Activated T-cell treated with anti-CD3 and anti-CD28 coated beads for 4 hours (primary cell): ENCODE measurements at places on chromosomes 3 and 15.
A peak's percentile ranks its signal among the peaks of the same experiment; 100 is the strongest.

DNA sequence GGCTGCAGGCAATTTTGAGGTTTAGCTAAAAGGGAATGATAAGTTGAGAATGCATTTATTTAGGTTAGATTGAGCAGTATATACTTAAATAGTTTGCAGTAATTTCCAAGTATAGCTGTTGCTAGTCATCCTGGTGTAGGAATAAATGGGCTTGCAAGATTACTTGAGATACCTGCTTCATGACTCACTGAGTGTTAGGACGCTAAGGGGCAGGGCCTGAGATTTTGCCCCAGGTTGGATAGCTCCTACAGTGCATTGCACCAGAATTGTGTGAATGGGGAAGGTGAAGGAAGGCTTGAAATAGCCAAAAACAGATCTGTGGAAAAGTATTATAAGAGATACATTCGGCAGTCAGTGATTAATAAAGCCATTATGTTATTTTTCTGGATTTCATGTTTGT lies 72.8 kb downstream of the KCNH8 start:
- no peak for DNase-seq

DNA sequence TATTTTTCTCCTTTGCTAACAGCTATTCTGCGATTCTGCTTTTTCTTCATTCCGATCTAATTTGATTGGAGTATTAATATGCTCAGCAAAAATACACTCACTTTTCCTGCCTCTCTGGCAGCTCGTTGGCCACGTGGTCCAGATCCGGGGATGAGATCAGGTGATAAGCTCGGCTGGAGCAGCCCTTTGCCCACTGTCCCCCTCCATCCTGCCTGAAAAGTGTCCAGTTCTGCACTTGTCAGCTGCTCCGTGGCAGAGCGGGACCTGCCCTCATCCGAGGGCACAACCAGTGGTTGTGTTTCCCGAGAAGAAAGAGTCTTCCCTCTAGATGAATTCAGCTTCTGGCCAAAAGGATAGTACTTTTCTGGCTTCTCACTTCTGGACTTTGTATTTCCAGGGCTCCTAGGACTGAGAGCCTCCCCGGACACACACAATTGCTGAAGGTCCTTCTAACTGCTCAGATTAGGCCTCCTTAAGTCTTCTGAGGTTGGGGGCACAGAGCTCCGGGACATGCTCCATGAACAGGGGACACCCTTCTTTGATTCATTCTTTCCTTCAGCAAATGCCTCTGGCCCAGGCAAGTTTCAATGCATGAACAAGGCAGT lies 103.9 kb upstream of the ALDH1A3 start:
- no peak for DNase-seq

GRCh38 chr3:50885070-50885850 lies 210.5 kb downstream of the DOCK3 start:
- DNase-seq: no peak

DNA sequence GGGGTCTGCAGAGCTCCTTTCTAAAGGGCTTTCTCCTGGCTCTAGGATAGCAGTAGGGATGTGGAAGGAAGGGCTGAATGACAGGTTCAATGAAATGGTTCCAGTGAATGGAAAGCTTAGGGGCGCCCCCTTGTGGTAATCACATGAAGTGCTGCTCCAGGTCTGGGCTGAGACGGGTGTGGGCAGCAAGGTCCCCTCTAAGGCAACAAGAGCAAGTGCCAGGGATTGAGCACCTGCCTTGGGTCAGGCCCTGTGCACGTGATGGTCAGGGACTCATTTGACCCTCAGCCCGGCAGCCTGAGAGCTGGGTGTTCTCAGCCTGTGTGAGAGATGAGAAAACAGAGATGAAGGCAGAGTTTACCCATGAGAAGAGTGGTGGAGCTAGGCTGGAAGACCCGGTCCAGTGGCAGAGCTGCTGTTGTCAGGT lies 12.1 kb upstream of the CX3CR1 start:
- DNase-seq: peak; percentile 75

DNA sequence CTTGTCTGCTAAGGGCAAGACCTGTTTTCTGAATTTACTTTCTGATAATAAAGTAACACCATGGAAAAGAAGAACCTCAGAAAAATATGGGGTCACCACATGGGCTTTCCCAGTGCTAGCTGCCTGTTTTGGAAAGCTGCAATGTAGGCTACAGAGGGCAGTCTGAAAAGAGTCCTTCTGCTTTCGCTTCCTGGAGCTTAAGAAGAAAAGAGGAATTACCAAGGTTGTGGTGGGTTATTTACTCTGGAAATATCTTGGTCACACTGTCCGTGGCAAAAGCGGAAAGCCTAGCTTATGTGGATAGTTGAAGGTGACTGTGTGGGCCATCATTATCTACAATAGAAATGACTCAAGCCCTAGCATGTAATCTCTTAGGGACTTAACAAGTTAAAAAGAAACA lies 31.7 kb upstream of the IP6K2 start:
- no peak for DNase-seq

- DNase-seq: no peak
These were observed 357.7 kb downstream of the OTOL1 start for GRCh38 chr3:161854232-161854771.

DNA sequence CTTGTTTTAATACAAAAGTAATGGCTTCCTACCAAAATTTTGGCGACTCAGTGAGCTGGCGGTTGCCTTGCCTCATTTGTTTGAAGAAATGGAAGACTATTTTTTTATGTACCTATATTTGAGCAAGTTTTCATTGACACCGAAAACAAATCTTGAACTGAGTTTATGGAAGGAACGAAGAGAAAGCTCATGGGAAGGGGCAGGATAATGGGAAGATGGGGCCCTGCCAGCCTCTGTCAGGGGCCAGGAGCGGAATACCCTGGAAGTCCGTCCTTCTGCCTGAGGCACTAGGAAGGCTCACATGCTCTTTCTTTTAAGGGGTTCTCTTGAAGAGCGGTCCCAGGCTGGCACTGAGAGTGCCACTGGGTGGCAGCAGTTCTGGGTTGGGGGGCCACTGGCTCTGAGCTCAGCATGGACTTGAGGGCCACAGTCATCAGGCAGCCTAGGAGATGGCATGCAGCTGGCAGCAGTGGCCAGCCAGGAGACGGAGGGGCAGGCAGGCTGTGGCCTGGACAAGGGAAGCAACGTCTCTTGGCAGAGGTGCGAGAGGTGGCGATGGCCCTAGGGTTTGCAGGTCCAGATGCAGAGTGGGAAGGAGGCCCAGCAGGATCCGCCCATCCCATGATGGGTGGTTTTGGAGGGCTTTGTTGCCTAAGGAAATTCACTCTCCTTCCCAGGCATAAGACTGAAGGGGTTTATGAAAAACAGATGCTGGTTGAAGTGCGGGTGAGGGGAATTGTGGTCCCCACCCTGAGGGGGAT lies 41.6 kb downstream of the ISG20 start:
- DNase-seq: no peak
